Stimulated activated CD8-positive, alpha-beta memory T cell treated with anti-CD3 and anti-CD28 coated beads, Interleukin-2, amount 100 ng/mL, for 1 hour (primary cell): ENCODE measurements at places on chromosomes 11 and 22.

DNA sequence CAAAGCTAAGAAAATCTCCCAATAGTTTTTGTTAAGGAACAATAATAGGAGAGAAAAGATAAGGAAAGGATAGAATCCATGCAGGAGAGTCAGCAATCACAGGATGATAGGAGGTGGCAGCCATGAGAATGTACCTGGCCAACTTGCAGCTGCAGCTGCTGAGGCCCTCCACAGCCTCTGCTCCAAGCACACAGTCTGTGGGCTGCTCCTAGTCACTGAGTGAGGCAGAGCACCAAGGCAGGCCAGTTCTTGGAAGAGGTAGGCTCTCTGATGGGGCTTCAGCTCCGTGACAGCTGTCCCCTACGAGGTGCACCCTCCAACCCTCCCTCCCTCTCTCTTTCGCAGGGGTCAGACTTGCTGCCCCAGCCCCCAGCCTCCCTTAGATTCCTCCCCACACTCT, 5.5 kb upstream of the KCNJ1 start:
- no peak for DNase-seq

- no peak for DNase-seq
Measured at GRCh38 chr11:112886434-112887370, 74.5 kb upstream of the NCAM1 start.

- DNase-seq, result no peak
Measured at GRCh38 chr11:80532633-80533232, 1091.9 kb upstream of the TENM4 start.

DNA sequence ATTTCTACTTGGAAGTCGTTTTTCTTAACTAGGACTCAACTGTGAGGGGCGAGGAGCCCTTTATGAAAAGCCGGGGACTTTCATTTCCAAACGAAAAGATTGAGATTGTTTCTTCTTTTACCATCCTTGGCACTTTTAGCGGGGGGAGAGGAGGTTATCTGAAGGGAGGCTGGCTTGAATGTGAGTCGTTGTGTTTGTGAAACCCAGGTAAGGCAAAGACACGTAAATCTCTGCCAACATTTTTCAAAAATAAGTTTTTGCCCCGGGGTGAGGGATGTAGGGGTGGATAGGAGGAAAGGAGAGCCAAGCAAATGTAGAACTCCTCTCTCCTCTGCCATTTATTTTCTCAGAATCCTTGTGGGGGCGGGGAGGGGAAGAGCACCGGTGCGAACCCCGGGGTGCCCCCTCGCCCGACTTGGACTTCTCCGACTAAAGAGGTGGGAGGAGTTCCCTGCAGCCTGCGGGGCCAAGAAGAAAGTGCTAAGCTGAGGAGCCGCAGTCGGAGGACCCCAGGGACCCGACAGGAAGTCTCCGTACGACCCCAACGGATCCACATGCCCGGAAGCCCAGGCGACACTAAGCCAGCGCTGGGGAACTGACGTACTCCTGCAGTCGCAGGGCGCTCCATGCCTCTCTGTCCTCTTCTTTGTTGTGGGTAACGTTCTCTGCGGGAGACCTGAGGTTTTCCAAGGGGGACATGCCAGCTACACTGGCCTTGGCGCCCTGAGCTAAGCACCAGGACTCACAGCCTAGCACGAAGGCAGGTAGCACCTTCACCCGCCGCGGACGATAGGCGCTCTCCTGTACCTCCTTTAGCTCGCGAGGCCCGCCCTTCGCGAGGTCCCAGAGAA, 2.4 kb upstream of the WT1 start:
- no peak for DNase-seq

DNA sequence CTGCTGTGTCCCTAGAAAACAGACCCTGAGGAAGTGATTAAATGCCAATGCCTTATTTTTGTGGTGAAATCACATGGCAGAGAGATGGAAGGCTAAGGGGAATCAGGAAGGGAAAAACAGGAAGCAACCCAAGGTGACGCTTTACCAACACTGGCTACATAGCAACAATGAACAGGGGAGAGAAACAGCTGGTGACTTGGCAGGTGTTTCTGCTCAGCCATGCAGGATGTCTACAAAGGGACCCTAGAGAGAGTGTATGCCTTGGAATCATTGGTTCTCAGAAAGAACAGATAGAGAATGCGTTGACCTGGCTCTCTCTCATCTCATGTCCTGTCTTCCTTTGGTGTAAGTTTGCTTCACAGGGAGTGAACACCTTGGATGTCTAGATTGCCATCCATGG, 911.9 kb downstream of the OPCML start:
- DNase-seq, result no peak
